ENCODE measurements at places on chromosomes 1 and 21. TPM values are rescaled to one million over a fixed set of nuclear protein-coding genes. Genes with fewer than 3 reads are reported as not detected.

GRCh38 chr21:43352568-43353281 is 74.2 kb downstream of the SIK1 start:
- H3K4me1 ChIP-seq, result no peaks in the 10 kb centered on the region
- no peak overlapping the region for H3K4me3 ChIP-seq
- no peak for DNase-seq

GRCh38 chr21:42443181-42443785 is 39.6 kb downstream of the UBASH3A start:
- H3K27me3 ChIP-seq, result no peaks in the 10 kb centered on the region
- no peak for DNase-seq
- no peak overlapping the region for H3K4me3 ChIP-seq
- H3K36me3 ChIP-seq, result peaks cover 42% of the 10 kb centered on the region

GRCh38 chr1:192763756-192764155 is 45.1 kb upstream of the RGS2 start:
- no peak overlapping the region for H3K27ac ChIP-seq
- no peak for DNase-seq
- no peak overlapping the region for H3K4me3 ChIP-seq
- no peaks in the 10 kb centered on the region for H3K36me3 ChIP-seq
- H3K27me3 ChIP-seq, result no peaks in the 10 kb centered on the region

DNA sequence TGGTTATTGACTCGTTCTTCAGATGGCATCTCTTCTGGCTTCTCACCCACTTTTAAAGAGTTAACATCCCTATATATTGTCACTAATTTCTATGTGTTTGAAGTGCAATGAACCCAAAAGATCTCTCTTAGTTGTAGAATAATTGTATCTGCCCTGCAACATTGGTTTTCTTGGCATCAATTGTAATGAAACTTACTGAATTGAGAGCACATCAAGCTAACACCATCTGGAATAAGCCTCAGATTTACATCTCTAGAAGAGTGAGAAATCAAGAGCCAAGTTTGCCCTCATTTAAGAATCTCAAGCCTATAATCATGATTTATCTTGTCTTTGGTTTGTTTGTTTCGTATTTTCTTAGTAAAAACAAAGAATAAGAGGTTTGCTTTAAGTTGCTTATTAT is 372.6 kb upstream of the LRRC7 start:
- no peaks in the 10 kb centered on the region for H3K27me3 ChIP-seq
- no peak for DNase-seq
- no peak overlapping the region for H3K4me3 ChIP-seq
- H3K4me1 ChIP-seq, result no peaks in the 10 kb centered on the region
- no peak overlapping the region for H3K27ac ChIP-seq

- no peaks in the 10 kb centered on the region for H3K36me3 ChIP-seq
- H3K4me1 ChIP-seq, result no peaks in the 10 kb centered on the region
- H3K27ac ChIP-seq, result no peak overlapping the region
- no peak overlapping the region for H3K4me3 ChIP-seq
Observed at GRCh38 chr1:200962631-200963030, 60.9 kb downstream of the KIF21B start.

GRCh38 chr1:41538741-41539417 is 54.4 kb upstream of the EDN2 start:
- no peak overlapping the region for H3K27ac ChIP-seq
- no peaks in the 10 kb centered on the region for H3K4me1 ChIP-seq
- no peak for DNase-seq
- H3K4me3 ChIP-seq, result no peak overlapping the region

- no peaks in the 10 kb centered on the region for H3K4me1 ChIP-seq
- no peaks in the 10 kb centered on the region for H3K36me3 ChIP-seq
- no peak overlapping the region for H3K27ac ChIP-seq
- no peak overlapping the region for H3K4me3 ChIP-seq
Observed at GRCh38 chr1:220711056-220711809, 21.1 kb downstream of the C1orf115 start.

GRCh38 chr1:222818171-222818570 is 3.3 kb downstream of the DISP1 start:
- H3K36me3 ChIP-seq, result no peaks in the 10 kb centered on the region
- H3K27me3 ChIP-seq, result no peaks in the 10 kb centered on the region
- no peak for DNase-seq
- no peak overlapping the region for H3K4me3 ChIP-seq

DNA sequence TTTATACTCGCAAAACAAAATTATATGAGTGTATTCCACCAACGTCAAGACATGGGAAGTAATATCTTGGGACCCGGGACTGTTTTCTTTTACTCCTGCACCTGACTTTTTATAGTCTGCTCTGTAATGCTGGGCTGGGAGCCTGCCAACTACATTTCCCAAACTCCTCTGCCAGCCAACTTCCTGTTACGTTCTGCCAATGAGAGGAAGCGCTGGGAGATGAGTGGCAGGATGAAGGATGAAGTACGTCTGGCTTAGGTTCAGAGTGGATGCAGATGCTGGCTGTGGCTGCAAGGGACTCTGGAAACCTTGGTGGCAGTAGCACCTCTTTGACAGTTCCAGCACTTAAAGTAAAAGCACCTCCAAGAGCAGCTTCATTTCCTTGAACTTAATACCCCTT is 59.6 kb downstream of the USP24 start:
- no peak for DNase-seq
- no peak overlapping the region for H3K4me3 ChIP-seq

DNA sequence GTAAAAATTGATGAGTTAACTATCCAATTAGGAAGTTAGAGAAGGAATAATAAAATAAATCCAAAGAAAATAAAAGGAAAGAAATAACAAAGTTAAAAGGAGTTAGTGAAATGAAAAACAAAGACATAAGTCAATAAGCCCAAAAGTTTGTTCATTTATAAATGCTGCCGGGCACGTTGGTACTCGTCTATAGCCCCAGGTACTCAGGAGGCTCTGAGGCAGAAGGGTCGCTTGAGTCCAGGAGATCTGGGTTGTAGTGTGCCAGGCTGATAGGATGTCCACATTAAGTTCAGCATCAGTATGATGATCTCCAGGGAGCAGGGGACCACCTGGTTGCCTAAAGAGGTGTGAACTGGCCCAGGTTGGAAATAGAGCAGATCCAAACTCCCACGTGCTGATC is 35.5 kb upstream of the VANGL1 start:
- H3K4me1 ChIP-seq, result no peaks in the 10 kb centered on the region
- no peaks in the 10 kb centered on the region for H3K36me3 ChIP-seq
- no peak overlapping the region for H3K4me3 ChIP-seq
- no peaks in the 10 kb centered on the region for H3K27me3 ChIP-seq

DNA sequence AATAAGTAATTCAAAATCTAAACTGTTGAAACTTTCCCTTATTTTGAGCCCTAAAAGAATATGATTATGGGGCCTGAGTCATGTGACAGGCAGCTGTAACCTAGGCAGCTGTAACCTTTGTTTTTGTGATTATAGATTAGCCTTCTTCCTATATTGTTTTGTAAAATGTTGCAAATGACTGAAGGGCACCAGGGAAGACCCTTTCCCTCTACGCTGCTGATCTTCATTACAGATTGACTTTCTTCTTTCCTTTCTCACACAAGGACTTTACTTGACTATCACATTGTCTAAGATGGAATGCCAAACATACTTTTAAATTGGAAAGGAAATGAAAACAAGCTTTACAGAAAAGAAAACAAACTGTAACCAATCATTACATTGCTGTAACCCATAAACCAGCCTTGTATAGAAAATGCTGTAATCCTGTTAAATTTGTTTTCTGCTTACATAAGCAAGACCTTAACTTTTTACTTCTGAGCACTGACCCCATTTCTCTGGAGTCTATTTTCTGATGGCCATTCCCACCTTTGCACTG is 242.2 kb downstream of the RGS7 start:
- no peak overlapping the region for H3K27ac ChIP-seq
- no peaks in the 10 kb centered on the region for H3K36me3 ChIP-seq
- H3K4me1 ChIP-seq, result no peaks in the 10 kb centered on the region
- DNase-seq, result no peak
- no peak overlapping the region for H3K4me3 ChIP-seq
- no peaks in the 10 kb centered on the region for H3K27me3 ChIP-seq

DNA sequence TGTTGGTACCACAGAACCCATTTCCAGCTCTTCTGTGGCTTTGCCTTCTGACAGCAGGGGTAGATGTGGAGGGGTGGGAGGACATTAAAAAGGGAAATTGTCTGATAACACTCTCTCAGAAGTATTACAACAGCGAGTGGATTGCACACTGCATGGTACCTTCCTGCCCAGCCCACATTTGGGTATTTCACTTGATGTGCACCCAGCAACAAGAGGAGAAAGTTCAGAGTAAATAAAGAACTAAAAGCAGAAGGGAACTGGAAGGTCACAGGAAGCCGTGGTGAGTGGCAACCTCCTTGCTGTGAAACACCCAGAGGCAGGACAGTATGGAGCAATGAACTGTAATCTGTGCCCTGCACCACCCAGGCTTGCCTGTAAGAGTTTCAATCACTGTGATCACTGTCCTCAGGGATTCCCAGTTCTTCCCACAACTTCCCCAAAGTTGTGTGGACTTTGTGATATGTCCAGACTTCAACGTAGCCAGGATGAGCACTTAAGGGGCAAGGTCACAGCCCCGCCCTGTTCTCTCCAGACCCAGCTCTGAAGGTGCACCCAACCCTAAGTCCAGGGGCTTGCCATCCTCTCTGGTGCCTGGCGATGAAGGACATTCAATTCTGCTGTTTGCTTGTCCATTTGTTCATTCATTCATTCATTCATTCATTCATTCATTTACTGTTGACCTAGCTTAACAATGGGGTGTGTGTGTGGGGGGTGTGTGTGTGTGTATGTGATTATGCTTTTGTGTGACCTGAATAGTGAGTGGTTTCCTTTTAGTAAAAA is 18.7 kb upstream of the F5 start:
- H3K27me3 ChIP-seq, result no peaks in the 10 kb centered on the region
- H3K4me1 ChIP-seq, result peaks cover 59% of the 10 kb centered on the region
- DNase-seq, result peak; percentile 22
- H3K36me3 ChIP-seq, result no peaks in the 10 kb centered on the region
- H3K4me3 ChIP-seq, result peak overlapping the region; percentile 57
- no peak overlapping the region for H3K27ac ChIP-seq

DNA sequence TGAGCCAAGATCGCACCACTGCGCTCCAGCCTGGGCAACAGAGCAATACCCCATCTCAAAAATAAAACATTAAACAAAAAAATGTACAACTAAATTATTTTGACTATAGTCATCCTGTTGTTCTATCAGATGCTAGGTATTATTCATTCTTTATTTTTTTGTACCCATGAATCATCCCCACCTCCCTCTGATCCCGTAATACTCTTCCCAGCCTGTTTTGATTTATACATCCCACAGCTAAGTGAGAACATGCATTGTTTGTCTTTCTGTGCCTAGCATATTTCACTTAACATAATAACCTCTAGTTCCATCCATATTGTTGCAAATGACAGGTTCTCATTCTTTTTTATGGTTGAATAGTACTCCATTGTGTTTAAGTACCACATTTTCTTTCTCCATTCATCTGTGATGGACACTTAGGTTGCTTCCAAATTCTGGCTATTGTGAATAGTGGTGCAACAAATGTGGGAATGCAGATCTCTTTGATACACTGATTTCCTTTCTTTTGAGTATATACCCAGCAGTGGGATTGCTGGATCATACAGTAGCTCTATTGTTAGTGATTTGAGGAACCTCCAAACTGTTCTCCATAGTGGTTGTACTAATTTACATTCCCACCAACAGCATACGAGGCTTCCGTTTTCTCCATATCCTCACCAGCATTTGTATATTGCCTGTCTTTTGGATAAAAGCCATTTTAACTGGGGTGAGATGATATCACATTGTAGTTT is 84.4 kb downstream of the MACF1 start:
- no peaks in the 10 kb centered on the region for H3K4me1 ChIP-seq
- H3K27me3 ChIP-seq, result no peaks in the 10 kb centered on the region
- H3K27ac ChIP-seq, result no peak overlapping the region

- no peaks in the 10 kb centered on the region for H3K36me3 ChIP-seq
- DNase-seq, result no peak
- H3K27me3 ChIP-seq, result peaks cover 20% of the 10 kb centered on the region
- H3K4me3 ChIP-seq, result no peak overlapping the region
Observed at GRCh38 chr1:3454811-3455618, 550 bp downstream of the ARHGEF16 start.

The CCDC190 gene
- total RNA-seq, result not detected

The DFFA gene
- 69.1 TPM for total RNA-seq

The FCRL6 gene
- 1.8 TPM for total RNA-seq

The HES2 gene
- 0.35 TPM for total RNA-seq

The GNG4 gene
- 5.6 TPM for total RNA-seq

The OR2G6 gene
- total RNA-seq, result not detected

The HTR6 gene
- total RNA-seq, result not detected

The RSPO1 gene
- total RNA-seq, result not detected

The RAVER2 gene
- 6.7 TPM for total RNA-seq

The SPATA45 gene
- not detected for total RNA-seq

Data from CD8-positive, alpha-beta memory T cell (primary cell).